ENCODE measurements at places on chromosomes 3 and 15.

GRCh38 chr3:127375151-127375930 is 87.5 kb upstream of the PRR20G start:
- no peak for DNase-seq

DNA sequence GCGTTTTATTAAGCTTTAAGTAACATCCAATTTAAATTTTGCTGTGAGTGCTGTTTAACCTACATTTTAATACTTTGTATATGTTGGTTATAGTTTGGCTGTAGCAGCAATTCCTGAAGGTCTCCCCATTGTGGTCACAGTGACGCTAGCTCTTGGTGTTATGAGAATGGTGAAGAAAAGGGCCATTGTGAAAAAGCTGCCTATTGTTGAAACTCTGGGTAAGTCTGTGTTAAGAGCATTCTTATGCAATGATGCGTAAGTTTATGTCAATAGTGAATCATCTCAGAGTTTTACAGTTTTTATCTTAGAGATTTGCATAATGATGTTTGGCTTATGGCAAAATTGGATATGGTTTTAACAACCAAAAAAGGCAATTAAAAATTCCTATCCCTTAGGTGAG is 62.7 kb downstream of the ASTE1 start:
- DNase-seq, result peak; percentile 88

DNA sequence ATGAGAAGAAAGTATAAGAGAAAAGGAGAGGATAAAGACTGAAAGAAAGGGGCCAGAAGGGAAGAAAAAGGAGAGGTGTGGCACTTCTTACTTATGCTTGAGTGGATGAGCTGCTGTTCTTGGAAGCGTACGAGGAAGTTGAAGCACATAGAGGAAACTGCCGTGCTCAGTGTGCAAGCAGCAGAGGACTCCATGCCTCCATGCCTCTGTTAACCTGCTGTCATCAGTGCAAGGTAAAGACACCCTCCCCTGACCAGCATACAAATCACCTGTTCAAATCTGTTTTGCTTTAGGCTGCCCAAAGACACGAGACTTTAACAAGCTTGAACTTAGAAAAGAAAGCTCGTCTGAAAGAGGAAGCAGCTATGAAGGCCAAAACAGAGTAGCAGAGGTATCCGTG is 6.4 kb downstream of the WDR5B start:
- no peak for DNase-seq

- no peak for DNase-seq
These were observed 94.5 kb downstream of the WNT7A start for GRCh38 chr3:13785351-13785750.

DNA sequence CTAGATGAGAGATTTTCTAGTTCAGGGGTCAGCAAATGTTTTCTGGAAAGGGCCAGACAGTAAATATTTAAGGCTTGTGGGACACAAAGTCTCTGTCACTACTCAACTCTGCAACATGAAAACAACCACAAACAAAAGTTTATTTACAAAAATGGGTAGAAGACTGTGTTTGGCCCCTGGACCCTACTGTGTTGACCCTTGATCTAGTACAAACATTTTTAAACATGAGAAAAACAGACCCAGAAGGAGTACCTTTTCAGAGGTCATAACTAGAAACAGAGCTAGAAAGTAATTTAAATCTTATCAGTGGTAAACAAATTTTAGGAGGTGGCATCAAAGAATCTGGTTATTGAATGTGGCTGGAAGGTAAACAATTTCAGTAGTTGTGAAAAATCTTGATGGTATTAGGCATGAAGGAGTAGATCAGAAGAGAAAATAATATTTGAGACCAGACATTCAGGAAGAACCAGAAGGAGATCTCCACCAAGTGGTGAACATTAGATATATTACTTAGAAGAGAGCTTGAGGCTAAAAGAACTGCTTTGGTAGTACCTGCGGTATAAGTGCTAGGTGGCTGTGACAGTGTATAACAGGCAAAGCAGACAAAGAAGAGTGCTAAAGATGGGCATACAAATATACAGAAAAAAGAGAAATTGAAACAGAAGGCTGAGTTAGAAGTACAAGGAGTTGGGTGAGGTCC is 101.7 kb downstream of the NR1I2 start:
- no peak for DNase-seq

DNA sequence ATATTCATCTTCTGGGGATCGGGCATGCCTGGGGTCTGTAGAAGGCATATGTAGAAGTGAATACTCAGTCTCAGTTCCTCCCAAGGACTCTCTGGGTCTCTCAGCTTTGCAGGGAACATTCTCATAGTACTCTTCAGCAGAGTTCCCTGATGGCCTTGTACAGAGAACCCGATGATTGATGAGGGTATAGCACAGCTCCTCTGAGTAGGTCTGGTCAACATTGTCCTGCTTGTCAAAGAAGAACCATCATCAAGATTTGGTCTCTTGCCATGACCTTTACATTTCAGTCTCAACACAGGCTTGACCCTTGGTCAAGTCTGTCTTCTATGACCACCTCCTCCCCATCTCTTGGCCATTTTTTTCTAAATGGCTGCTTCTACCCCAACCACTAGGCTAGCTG is 9.5 kb downstream of the GCSAM start:
- no peak for DNase-seq

GRCh38 chr15:59332009-59332408 is 40.7 kb downstream of the MYO1E start:
- no peak for DNase-seq

- no peak for DNase-seq
These were observed 576 bp downstream of the LRRFIP2 start for GRCh38 chr3:37173806-37174205.

GRCh38 chr3:62161371-62161770 is 212.0 kb downstream of the FEZF2 start:
- no peak for DNase-seq

GRCh38 chr3:123424999-123425712 is 23.7 kb downstream of the ADCY5 start:
- no peak for DNase-seq

GRCh38 chr3:69209413-69209812 is 87.0 kb upstream of the LMOD3 start:
- DNase-seq, result no peak

DNA sequence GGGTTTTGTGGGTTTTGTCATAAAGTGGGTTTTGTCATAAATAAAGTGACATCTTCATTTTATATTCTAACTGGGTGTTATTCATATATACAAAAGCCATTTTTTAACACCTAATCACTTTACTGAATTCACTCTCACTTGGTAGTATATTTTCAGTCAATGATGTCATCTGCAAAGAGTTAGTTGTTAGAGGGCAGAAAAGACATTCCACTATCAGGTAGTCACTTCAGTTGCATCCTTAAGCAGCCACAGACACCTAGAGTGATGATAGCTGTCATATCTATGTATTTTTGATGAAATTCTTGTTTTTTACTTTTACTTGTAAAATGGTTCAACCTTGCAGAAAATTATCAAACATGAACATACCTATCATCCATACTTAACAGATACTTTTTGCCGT is 89.0 kb downstream of the DHX36 start:
- peak; percentile 44 for DNase-seq

- no peak for DNase-seq
These were observed 406.2 kb downstream of the FOXP1 start for GRCh38 chr3:71177375-71177774.

GRCh38 chr15:43826508-43827341 is at the start of gene WDR76:
WDR76 (plus strand) TSS chr15:43827002; CDS start chr15:43827033, 31 bp downstream.
- DNase-seq, result peak; percentile 80

- peak; percentile 43 for DNase-seq
These were observed 368.0 kb downstream of the MFSD1 start for GRCh38 chr3:159169828-159170227.

DNA sequence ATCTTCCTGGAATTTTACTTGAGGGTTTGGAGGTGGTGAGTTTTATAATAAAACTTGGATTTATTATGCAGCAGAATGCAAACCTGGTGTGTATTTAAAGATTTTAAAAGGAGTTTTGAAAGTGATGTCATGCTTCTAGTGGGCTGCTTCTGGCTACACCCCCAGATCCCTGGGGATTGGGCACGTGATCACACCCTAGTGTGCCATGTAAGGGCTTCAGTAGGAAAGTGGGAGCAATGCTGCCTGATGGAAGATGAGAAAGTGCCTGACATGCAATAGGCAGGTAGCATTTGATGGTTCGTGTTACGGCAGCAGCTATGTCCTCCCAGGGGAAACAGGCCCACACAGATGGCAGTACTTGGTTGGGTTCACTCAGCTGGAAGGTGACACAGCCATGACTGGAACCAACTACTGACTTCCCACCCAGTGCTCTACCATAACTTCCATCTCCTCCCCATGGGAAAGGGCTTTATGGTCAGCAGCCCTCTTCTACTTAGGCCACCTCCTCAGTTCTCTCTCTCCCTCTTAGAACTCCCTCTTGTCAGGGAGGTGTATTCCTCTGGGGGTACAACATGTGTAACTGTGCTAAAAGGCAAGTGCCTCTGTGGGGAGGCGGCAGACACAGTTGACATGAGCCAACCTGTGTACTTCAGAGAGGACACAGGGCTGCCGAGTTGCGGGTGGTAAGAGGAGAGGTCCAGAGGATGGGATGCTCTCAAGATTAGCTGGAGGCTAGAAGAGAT is 5.6 kb downstream of the ITPKA start:
- DNase-seq, result peak; percentile 31

All from fibroblast of skin of scalp (primary cell).